Fibroblast of skin of back (primary cell): ENCODE measurements at places on chromosomes 16 and 17.

- no peak for DNase-seq
Measured at GRCh38 chr17:55413825-55414489, 7.7 kb downstream of the MMD start.

- DNase-seq: no peak
Measured at GRCh38 chr16:21257284-21257683, 20.8 kb downstream of the CRYM start.

- DNase-seq: no peak
Measured at GRCh38 chr17:74085434-74085833, 118.0 kb upstream of the RPL38 start.

DNA sequence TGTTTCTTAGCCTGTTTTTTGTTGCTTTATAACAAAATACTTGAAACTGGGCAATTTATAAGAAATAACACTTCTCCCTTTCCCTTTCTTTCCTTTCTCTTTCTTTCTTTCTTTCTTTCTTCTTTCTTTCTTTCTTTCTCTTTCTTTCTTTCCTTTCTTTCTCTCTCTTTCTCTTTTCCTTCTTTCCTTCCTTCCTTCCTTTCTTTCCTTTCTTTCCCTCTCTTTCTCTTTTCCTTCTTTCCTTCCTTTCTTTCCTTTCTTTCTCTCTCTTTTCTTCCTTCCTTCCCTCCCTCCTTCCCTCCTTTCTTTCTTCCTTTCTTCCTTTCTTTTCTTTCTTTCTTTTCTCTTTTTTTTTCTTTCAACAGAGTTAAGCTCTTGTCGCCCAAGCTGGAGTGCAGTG lies 27.8 kb downstream of the FAM20A start:
- no peak for DNase-seq

- no peak for DNase-seq
Measured at GRCh38 chr17:5804251-5804650, 219.9 kb upstream of the NLRP1 start.

DNA sequence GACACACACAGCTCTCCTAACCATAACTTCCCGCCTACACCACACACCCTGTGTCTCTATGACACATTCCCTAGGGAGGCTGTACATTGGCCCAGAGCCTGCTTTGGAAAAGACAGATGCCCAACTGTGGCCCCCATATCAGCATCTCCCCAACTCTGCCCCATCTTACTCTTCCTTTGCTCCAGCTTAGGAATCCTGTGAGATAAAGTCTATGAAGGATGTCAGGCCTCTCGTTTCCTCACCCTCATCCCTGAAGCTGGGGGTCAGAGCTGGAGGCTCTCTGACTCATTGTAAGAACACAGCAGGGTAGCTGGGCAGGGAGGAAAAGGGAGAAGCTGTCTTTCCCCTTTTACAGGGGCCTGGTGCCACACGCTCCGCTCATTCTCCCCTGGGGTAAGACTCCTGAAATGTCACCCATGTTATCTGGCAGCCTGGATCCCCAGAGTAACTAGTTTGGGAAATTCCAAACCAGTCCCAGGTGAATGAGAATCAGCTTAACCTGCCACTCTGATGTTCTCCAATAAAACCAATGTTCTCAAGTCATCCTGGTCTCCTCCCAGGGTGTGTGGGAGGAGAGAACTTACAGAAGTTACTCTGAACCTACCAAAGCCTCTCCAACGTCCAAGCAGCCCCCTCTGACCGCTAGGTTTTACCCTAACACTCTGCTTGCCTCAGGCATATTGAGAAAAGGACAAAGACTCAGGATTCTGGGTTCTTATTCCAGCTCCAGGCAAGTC lies 2.8 kb downstream of the RAPGEFL1 start:
- peak; percentile 83 for DNase-seq

- no peak for DNase-seq
Measured at GRCh38 chr17:30790279-30790678, 34.2 kb downstream of the CRLF3 start.

DNA sequence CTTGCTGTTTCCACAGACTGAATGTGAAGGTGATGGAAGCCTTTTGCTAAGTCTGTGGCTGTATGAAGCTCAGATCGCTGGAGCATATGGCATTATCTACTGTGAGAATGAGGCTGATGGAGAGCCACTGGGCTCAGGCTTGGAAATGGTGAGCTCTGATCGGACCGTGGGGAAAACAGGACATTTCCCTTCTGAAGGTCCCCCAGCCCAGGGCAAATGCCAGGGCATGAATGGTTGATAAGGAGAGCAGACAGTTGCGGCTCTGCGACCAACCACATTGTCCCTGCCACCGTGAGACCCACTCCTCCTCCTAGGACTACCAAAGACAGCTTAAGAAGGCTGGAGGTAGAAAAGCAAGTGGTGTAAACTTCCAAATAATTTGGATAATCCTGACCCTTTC lies 4.7 kb upstream of the CUEDC1 start:
- no peak for DNase-seq

GRCh38 chr17:82332669-82333278 lies 792 bp downstream of the SECTM1 start:
- DNase-seq: no peak

GRCh38 chr16:86479419-86479818 lies 30.9 kb upstream of the FOXF1 start:
- no peak for DNase-seq

GRCh38 chr17:33751702-33752065 lies 458.6 kb upstream of the ASIC2 start:
- DNase-seq: no peak

DNA sequence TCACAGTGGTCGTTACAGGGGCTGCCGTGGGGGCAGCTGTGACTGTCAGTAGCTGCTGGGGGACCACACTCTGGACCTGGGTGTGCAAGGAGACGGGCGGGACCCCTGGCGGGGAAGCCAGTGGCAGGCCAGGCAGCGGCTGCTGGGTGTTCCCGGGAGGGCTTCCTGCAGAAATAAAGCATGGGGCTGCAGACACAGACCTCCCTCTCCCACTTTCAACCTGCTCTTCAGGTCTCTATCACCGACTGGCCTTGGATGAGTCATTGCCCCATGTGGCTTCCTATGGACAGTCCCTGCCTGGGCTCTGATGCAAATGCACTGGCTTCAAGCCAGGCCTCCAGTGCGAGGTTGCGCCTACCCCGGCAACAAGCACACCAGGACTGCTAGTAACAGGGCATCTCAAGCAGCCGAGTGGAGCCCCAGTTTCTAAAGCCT lies 17.2 kb downstream of the SREBF1 start:
- peak; percentile 80 for DNase-seq
